Endothelial cell (in vitro differentiated cells): ENCODE measurements at places on chromosomes 6 and 20.

DNA sequence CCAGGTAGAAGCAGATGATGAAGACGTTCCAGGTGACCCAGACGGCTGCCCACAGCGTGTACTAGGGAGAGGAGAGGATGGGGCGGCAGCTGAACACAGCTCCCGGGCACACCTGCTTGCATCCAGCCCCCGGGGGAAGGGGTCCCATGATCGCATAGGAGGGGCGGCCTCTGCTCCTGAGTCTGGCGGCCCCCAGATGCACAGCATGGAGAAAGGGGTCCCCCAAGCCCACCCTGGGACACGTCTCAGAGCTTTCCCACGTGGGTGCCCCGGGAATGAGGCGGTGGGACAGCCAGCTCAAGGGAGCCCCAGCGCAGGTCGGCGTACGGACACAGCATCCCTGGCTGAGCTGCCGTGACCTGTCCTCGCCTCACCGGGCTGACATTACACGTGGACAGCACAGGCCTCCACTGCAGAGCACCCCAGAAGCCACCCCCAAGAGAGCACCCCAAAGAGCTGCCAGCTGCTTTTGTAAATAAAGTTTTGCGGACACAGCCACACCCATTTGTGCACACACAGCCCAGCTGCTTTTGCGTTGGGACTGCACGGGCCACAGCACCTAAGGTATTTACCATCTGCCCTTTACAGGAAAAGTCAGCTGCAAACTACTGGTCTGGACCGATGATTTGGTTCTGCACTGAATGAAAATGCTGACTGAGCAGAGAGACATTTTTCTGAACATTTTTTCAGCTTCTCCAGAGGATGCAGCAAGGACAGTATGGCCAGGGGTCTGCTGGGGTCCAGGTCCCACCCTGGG, 5.2 kb downstream of the NKAIN4 start:
- no peak for DNase-seq

DNA sequence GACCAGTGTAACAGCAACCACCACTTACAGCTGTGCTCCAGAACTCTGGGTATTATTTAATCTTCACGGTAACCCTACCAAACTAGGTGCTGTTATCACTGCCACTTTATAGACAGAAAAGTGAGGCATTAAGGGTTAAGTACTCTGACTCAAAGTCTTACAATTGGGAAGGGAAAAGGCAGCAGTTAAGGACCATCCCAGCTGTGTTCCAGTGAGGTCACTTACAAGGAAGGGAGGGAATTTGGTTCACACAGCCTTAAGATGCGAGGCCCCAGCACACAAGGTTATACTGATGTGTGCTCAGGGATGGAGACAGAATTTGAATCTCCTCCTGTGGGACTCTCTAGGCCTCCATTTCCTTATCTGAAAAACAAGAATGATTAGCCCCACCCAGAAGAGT, 46.7 kb downstream of the TRERF1 start:
- no peak for DNase-seq

- DNase-seq: no peak
Observed at GRCh38 chr6:115969930-115970273, 90.8 kb downstream of the FRK start.

GRCh38 chr20:7248281-7249201, 481.1 kb downstream of the BMP2 start:
- DNase-seq: no peak

DNA sequence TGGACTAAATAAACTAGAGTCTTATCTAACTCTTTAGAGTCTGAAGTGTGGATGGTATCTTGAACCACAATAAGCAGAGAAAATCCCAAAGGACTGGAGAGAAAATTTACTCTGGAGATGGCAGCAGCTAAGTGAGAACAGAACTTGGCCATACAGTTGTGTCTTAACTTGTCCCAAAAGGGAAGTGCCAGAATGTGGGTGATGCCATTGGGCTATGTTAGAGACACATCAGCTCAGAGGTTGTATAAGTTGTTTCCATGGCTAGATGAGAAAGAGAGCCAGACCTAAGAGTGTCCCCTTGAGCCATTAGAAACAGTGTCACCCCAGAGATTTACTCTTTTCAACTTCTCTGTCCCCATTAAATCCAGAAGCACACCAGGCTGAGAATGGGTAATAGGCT, 36.2 kb downstream of the FOXO3 start:
- no peak for DNase-seq

DNA sequence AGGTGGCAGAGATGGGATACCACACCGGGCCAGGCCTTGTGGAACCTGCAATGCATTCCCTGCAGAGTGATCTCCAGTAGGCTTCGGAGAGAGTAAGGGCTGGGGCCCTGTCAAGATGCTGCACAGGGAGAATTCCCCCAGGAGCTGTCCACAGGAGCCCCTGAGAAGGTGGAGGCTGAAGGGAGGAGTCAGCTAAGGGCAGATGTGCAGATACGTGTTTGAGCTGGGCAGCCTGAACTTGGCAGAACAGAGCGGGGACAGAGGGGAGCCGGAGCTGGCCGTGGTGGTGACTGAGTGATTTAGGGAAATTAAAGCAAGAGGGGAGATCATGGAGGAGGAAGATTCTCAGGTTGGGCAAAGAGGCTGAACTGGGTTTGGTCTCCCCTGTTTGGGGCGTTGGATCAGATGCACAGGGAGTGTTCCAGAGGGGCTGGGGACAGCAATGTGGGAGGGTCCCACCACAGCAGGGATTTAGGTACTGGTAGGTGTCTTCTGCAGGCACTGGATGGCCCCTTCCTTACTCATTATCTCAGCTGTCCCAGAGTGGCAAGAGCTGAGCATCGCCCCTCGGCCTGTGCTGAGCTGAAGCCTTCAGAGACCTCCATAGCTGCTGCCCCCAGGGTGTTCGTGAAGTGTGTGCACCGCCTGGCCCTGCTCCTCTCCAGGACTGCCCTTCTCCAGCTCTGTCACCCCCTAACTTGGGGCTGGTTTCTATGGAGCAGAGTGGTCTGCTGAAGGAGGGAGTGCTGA, 3.8 kb upstream of the NCR2 start:
- no peak for DNase-seq

DNA sequence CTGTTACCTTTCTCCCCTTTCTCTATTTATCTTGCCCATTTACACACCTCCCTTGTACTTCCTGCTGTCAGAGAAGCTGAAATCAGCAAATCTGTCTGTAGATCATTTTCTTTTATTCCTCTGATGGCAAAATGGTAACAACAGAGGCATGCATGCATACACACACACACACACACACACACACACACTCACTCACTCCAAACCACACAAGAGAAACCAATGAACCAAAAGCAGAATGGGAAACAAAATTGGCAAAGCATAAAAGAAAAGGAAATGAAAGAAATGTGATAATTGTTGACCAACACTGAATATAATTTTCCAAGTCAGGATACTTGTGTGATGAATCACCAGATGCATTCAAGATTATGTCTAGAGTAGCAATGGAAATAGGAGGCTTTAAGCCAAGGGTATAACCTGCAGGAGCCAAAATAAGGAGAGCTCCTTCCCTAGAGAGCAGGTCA, 172.4 kb downstream of the PLCB4 start:
- no peak for DNase-seq

DNA sequence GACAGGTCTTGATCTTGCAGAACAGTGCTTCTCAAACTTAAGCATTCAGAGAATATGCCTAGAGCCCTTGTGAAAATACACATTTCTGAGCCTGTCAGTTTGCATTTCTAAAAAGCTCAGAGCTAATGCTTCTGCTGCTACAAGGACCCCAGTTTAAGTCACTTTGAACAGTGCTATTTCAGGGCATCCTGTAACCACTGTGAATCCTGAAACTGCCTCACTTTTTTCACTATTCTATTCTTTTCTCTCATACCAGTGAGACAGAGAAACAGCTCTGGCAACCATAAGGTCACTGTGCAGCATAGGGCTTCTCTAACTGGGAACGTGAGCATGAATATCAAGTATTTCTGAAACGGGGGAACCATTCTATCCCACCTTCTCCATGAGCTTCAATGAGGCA, 51.2 kb downstream of the LGSN start:
- DNase-seq: no peak

DNA sequence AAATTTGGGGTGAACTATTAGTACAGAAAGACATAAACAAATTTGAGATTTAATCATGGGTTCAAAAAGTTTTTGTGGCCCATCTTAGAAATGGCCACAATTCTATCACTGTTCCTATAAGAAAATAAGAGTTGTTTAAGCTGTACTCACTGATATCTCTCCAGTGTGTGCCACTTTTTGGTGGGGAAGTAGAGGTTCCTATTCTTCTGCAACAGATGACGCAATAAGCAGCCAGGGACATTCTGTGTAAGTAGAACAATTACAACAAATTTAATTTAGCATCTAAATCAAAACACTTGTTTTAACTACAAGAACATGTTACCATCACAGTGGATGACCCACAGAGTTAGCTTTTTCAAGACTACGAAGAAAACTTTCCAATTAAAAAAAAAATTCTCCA, 9.9 kb downstream of the SERAC1 start:
- no peak for DNase-seq

GRCh38 chr20:59665656-59666555, 61.6 kb downstream of the PHACTR3 start:
- no peak for DNase-seq

DNA sequence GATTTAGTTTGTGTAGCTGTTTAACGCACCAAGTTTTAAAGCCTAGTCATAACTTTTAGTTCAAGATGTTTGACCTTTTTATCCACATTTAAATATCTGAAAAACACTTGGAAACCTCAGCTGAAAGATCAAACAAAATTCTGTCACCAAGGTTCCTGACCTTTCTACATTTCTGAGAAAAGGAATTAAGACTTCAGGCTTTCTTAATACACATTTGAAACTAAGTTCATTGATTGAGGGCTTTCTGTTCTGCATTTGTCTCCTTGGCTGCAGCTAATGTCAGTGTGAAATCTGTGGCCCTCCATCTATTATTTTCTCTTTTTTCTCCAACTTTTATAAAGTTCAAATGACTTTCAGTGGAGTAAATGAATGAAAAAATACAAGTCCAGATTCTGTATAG, 22.7 kb upstream of the FBXL4 start:
- DNase-seq: no peak

DNA sequence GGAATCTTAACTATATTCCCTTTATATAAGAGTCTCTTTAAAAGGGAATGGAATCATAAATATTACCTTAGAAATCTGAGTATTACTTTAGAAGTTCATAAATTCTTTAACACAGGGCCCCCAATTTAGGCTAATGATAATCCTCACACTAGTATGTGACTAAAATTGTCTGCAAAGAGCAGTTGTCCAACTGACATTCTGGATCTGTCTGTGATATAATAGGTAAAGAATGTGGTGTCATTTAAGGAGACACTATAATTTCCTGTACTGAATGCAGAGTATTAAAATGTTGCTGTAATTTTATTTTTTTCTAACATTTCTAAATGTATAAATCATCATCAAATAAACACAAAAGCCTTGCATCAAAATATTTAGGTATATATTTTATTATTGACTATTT, 128.5 kb upstream of the DST start:
- DNase-seq: no peak

GRCh38 chr6:167768471-167769215, 58.1 kb upstream of the AFDN start:
- no peak for DNase-seq

DNA sequence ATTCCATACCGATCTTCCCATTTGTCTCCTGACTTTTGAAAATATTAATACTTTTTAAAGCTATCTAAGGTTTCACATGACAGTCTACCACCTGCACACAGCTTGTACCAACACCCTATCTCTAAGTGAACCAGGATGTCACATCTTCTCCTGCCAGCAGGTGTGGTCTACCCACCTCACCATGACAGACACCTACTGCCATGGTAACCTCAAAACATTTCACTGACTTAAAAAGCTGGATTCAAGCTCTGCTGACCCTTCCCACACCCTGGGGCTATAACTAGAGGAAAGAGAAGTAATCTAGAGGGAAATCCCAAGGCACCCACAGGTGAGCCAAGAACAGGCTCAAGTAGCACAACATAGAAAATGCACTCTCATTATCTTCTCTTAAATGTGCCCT, 1.2 kb downstream of the SLC17A3 start:
- no peak for DNase-seq

GRCh38 chr20:39029364-39029763, 67.2 kb downstream of the DHX35 start:
- no peak for DNase-seq

- no peak for DNase-seq
Observed at GRCh38 chr6:128570680-128571063, 50.3 kb upstream of the PTPRK start.

DNA sequence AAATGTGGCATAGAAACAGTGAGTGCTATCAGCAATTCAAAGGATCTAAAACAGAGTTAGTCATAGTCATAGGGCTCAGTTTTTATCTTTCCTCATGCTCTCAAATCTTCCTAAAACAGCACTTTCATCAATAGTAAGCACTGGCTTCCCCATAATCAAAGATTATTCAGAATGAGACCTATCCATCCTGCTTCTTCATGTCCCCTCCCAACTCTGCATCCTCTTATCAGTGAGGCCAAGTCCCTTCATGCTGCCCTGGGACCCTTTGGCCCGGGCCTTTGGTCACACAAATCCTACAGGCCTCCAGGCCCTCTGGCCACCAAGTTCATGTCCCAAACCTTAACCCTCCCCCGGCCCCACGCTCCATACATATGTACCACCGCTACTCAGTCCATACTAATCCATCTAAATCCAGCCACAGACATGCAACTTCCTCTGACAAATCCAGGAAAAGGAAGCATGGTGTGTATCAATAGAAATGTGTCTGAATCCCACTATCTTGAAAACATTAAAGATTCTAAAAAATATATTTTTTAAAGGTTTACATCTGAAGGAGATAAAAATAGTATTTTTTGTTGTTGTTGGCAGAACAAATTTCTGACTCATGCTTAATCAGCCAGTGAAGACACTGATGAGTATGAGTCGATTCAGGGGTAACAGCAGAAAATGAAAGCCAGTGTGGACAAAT, 143.5 kb downstream of the PDE7B start:
- DNase-seq: no peak

DNA sequence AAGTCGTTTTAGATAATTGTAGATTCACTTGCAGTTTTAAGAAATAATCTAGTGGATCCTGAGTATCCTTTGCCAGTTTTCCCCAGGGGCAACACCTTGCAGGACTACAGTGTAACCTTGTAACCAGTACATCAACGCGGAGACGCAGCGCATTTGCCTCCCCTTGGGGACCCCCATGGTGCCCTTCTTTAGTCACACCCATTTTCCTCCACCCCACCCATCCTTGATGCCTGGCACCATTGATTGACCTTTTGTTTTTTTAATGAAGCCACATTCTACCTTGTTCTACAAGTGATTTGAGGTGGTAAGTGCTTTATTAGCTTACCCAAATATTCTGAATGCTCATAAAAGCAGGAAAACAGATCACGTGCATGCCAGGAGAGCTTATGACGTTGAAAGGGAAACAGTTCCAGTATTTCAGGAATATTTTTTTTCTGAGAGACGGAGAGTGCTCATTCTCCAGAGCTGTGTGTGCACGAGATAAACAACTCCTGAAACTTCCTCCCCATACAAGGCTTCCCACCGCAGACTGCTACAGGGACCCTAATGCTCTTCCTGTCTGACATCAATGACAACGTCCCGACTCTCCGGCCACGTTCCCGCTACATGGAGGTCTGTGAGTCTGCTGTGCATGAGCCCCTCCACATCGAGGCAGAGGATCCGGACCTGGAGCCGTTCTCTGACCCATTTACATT, 35.7 kb downstream of the CDH26 start:
- DNase-seq: peak; percentile 22

- no peak for DNase-seq
Observed at GRCh38 chr20:44023515-44024371, 109.1 kb downstream of the TOX2 start.
